Activated CD4-positive, alpha-beta T cell treated with anti-CD3 and anti-CD28 coated beads for 36 hours (primary cell): ENCODE measurements at places on chromosomes 2 and 18. TPM values are rescaled to one million over a fixed set of nuclear protein-coding genes. Genes with fewer than 3 reads are reported as not detected.

Gene MARCHF4
- total RNA-seq = not detected

Gene IGFBP2
- total RNA-seq = 9.8 TPM

Gene MPP4
- not detected for total RNA-seq

Gene ACOXL
- 0.23 TPM for total RNA-seq

- no peak for DNase-seq
Observed at GRCh38 chr2:191329841-191330240, 84.6 kb downstream of the MYO1B start.

- no peak for DNase-seq
Observed at GRCh38 chr18:26618135-26618534, 69.8 kb upstream of the KCTD1 start.

- DNase-seq = no peak
Observed at GRCh38 chr2:44869761-44870160, 71.7 kb upstream of the SIX3 start.

- DNase-seq = no peak
Observed at GRCh38 chr2:47072728-47073191, 82.3 kb downstream of the STPG4 start.

GRCh38 chr2:98907966-98908905, 27.8 kb downstream of the CRACDL start:
- no peak for DNase-seq

DNA sequence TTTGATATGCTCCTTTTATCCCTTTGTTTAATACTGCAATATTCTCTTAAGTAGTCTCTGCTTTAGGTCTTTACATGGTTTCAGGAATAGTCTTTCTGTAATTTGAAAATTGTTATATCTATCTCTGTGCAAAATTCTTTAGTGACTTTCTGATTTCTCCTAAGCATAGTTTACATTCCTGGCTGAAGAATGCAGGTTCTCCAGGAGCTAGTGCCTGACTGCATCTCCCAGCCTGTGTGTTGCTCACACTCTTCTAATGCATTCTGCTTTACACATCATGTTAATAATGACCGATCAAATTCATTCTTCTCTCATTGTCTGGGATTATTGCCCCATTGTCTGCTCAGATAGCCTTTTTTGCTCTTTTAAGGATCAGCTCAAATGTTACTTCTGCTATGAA, 1349.2 kb downstream of the DSC3 start:
- DNase-seq = no peak

DNA sequence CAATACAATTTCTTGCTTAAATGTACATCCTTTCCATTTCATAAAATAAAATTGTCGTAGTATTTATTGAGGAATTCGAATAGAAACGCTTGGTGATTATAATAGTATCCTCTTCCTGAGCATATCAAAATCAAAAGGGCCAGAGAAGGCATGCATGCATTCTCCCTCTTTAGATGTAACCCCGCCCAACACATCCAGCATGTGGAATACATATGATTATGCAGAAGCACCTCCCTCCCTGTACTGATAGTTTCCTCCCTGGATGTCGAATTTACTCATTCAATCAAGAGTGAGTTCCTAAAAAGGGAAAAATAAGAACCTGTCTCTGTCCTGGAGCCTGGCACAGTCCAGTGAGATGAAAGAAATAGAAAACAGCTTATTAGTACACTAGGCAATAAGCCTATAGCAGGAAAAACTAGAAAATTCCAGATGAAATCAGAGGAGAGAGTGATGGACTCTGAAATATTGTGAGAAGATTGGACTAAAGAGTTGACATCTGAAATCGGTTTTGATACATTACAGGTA, 262.9 kb downstream of the RDH14 start:
- DNase-seq = no peak

GRCh38 chr2:105055613-105056012, 17.7 kb downstream of the MRPS9 start:
- DNase-seq = no peak

GRCh38 chr18:75124551-75124950, 84.4 kb downstream of the PTGR3 start:
- DNase-seq = no peak

- peak; percentile 77 for DNase-seq
Observed at GRCh38 chr18:80159713-80160636, 50.9 kb downstream of the ADNP2 start.

GRCh38 chr18:68841301-68841700, 43.4 kb downstream of the CCDC102B start:
- DNase-seq = no peak
